ENCODE measurements at places on chromosomes 5 and 9.

DNA sequence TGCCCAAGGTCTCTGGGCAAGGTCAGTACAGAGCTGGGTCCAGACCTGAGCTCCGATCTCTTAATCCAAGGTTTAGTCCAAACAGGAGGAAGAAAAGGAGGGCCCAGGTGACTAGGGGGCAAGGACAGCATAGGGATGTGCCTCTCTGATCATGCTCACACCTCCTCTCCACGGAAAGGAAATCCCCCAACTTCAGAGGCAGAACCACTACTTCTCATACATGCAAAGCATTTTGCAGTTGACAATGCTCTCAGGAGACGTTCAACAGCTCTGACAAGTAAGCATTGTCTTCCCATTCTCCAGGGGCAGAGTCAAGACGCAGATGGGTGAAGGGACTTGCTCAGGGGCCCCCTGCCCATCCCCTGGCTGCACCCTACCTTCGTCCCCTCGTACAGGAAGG, 8.7 kb upstream of the CORO2A start:
- DNase-seq = no peak

DNA sequence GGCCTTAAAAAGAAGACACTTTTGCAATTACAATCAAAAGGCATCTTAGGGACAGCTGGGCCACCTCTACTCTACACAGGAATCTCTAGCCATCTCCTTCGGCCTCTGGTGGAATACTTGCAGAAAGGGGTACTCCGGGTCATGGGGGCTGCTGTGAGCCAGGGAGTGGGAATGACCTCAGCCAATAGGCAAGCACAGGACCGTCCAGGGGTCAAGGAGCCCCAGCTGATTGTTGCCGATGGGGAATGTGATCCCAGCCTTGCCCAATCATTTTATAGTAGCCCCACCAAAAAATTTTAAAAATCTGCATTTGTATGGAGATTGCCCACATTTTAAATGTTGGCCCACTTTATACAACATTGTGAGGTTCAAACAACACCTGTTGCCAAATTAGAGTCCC, 16.9 kb upstream of the SLC36A3 start:
- DNase-seq = no peak

DNA sequence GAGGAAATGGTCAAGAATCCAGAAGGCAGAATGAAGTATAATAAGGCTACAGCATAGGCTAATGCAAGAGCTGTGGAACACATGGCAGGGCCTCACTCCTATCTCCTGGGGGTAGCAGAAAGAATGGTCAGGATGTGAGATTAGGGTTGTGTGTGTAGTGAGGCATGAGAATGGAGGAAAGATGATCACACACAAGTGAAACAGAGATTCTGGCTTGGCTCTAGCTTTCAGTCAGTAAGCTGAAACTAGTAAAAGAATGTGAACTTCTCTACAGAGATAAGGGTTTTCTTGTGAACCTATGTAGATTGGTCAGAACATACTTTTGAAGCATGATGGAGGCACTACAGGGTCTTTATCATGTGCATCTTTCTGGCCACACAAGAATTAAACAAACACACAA, 298.8 kb downstream of the ASTN2 start:
- no peak for DNase-seq

- DNase-seq = no peak
These were observed 156.7 kb downstream of the FSTL4 start for GRCh38 chr5:133455676-133456075.

GRCh38 chr5:71907001-71907588, 188.0 kb downstream of the CARTPT start:
- DNase-seq = no peak

DNA sequence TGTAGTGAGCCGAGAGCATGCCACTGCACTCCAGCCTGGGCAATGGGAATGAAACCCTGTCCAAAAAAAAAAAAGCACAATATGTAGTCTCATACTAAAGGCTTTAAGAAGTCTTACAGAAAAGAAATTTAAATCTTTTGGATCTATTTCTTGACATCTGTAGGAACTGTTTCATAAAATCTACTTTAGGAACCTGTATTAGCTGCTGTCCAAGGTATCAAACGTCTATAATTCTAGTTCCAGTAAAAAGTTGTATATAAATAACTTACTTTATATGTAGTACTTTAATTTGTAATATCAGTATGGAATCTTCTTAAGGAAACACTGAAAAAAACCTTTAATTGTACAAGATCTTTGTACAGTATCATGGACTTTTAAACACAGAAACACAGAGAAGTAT, 106.8 kb upstream of the RASGRF2 start:
- DNase-seq = no peak

DNA sequence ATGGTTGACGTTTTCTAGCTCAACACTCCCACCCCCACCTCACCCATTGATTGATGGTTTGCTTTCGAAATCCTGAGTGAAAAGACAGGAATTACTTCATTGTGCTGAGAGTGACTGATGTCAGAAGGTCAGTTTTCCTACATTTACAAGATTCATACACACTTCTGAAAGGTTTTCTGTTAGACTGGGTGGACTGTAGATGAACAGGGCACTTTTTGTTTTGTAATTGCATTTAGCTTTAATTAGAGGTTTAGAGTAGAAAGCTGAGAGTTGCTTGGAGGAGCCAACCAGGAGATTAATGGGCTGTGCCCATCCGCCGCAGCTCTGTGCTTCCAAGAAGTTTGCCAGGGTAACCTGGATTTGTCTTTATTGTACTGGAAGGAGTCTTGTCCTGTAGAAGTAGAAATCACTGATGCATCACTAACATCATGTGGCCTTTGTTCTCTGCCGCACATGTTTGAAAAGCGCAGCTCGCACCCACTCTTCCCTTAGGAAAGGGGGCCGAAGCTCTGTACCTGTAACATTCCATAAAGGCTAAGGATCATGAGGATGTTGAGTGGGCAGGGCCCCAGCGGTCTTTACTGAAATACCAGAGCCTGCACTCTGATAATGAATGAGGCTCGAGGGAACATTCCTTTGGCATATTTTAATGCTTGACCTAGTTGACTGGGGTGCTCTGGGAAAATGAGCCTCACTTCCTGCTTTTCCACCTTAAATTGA, 267.6 kb upstream of the DMRT1 start:
- no peak for DNase-seq

GRCh38 chr5:142874540-142874939, 104.4 kb downstream of the ARHGAP26 start:
- DNase-seq = no peak

DNA sequence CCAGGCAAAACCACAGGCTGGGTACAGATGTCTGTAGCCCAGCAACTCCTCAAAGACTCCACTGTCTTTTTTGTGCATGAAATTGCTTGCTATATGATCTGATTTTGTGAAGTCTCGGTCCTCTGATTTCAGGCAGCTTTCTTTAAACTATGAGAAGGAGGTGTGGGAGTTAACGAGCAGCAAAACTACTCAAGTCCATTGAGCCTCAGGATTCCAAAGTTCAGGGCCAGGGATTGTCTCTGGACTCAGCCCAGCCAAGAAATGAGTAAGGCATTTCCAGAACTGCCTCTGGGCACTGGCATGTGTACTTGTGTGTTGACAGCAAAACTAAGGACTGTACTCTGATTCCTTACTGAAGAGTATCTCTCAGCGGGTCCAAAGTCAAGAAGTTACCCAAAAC, 53.4 kb upstream of the GLIS3 start:
- no peak for DNase-seq

GRCh38 chr9:125748446-125749099, 1.4 kb downstream of the PBX3 start:
- no peak for DNase-seq

DNA sequence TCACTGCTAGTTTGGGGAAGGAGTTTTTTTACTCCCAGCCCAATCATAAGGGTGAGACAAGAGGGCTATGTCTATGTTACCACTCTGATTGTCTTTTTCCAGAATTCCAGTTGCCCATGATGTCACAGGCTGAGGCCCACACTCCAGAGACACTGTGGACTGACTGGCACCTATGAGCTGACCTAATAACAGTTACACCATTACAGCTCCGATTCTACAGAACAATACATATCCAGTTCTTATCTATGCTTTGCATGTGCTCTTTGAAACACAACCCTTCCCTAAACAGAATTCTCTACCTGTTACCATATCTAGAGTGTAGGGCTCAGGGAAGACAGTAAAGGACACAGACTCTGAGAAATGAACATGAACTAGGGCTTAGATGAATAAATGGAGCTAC, 45.7 kb upstream of the ALDOB start:
- no peak for DNase-seq

DNA sequence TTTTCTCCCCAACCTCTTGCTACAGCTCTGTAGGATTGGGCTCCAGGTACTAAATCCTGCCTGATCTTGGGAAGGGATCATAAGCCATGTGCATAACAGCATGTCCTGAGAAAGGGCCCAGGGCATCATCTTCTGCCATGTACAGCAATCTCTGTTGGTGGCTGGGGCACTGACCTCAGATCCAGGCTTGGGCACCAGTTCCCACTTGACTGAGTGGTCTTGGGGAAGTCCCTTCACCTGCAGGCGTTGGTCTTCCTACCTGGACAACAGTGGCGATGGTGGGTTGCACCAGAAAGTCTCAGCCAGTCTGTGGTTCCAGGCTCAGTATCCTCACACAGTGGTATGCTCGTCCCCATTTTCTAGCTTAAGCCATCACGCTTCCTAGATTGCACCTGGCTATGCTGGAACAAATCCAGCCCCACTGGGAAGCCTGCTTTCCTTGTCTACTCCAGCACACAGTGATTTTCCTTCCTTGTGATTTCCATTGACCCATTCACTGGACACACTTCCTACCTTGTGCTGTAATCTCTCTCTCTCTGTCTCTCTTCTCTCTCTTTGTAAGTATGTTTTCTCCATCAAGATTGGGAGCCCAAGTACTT, 121.7 kb upstream of the PITX1 start:
- no peak for DNase-seq

GRCh38 chr5:166356096-166356495, 1935.3 kb upstream of the WWC1 start:
- DNase-seq = no peak

DNA sequence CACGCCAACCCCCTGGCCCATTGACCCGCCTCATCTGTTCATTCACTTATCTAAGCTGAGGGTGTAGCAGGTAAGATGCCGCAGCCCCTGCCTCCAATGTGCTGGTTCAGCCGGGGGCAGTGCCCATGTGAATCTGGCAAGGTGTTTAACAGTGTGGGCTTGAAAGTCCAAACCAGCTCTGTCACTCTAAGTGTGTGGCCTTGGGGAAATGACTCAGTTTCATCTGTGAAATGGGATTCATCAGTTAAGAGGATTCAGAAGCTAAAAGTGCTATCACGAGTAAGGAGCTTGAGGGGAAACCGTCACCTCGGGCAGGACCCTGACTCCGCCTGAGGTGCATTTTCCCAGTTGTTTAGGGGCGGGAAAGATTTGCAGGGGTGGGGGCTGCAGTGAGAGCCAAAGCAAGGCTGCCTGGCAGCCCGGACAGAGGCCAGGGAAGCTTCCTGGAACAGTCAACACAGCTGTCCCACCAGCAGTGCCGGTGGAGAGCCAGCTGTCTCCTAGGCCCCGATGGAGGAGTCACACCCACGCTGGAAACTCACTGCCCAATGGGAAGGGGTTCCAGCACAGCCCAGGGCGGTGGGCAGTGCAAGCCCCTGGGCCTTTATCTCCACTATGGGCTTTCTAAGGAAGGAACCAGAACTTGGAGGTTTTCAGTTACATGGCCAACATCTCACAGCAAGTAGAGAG, 9.7 kb upstream of the URM1 start:
- no peak for DNase-seq

GRCh38 chr5:140361901-140362300, 1.9 kb downstream of the SLC4A9 start:
- DNase-seq = no peak
